ENCODE measurements at places on chromosomes 2 and 18.

DNA sequence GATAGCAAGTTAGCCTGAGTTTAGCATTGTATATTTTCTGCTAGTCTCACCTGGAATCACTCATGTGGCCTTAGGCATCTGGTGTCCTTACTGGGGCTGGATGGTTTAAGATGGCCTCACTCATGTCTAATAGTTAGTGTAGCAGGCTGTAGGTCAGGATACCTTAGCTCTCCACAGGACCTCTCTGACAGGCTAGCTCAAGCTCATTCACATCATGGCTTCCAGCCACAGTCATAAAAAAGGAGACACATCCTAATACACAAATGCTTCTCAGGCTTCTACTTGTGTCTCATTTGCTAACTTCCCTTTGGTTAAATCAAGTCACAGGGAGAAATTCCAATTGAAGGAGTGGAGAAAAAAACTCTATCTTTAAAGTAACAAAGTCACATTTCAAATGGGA lies 47.7 kb downstream of the MYO1B start:
- ATAC-seq = no peak

DNA sequence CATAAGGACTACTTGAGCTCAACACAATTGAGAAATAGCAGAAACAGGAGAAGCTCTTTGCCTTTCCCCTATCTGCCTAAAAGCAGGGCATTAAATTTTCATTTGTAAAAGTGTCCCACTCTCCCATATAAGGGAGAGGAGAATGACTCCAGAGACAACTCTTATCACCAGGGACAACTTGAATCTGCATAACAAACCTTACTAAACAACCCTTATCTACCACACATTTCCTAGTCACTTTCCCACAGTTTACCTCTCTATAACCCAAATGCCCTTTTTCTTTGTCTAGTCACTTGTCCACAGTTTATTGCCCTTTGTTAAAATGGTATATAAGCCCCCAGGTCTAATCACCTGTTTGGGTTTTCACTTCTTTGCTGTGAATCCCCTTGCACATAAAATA lies 37.5 kb upstream of the PPM1B start:
- ATAC-seq = no peak

DNA sequence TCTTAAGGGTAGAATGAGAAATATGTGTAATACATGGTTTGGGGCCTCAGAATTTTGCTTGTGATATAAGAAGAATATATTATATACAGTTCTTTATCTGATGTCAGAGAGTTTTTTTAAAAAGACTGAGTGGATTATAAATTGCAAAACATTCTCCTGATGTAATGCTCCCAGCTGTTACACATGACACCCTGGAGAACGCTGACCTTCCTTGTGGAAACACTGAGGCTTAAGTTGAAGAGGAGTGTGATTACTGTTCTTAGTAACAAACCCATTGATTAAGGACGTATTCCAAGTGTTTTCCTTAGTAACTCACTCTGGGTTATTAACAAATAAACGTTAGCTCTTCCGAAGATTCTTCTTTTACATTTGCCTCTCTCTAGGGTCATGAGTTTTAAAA lies 1069.3 kb upstream of the CNTNAP5 start:
- no peak for ATAC-seq

- peak; percentile 67 for ATAC-seq
Measured at GRCh38 chr2:44009136-44009735, 13.4 kb upstream of the LRPPRC start.

- peak; percentile 74 for ATAC-seq
Measured at GRCh38 chr2:164655750-164656149, 34.5 kb upstream of the GRB14 start.

DNA sequence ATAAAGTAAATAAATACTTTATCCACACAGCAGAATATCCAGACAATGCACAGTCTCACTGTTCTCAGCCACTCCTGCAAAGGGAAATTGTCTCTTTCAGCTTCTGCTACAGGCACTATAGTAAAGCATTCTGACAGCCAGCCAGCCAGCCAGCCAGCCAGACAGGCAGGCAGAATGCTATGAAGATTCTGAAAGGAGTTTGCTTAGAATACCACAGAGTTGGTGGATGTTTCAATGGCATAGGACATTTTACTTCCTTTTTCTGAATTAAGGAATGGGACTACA lies 116.1 kb upstream of the CYP26B1 start:
- peak; percentile 86 for ATAC-seq

DNA sequence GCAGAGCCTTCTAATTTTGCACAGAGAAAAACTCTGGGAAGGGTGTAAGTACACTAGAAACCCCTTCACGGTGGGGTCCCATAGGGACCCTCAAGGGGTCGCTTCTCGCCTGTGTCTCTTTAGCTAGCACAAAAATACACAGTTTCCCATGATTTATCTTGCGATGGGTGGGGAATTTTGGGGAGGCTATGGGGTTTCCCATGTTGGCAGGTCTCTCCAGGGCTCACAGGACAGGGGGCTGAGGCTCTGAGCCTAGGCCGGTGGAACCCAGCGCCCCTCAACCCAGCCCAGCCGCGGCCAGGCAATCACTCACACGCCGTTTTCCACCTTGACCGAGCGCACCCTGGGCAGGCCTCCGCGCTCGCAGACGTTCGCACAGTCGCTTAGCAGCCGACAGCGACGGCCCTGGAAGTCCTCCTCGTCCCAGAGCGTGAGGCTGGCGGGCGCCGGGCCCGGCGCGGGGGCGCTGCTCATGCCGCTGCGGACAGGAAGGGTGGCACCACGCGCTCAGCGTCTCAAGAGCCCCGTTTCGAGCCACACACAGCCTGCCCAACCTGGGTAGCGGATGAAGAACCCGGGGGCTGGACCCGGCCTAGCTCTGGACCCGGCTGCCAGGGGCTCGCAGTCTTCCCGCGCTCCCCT lies 398 bp downstream of the CRYBA2 start:
- no peak for ATAC-seq

DNA sequence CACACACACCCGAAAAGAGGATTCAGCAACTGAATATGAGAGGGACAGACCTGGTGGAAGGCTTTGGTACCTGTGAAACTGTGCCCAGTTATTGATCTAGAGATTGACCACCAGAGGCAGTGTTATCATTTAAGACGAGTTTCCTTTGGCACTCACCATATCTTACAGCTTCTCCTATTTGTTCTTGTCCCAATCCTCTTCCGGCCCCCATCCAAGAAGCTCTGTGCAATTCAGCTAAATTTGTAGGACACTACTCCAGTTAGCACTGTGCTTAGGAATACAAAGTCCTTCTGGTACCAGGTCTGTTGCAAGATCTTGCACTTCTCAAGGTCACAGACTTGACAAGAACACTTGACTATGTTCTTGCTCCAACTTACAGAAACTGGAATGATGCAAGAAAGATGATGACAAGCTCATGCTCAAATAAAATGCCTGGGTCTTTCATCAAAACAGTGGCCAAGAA lies 177.7 kb downstream of the TMEM247 start:
- ATAC-seq = peak; percentile 85

- no peak for ATAC-seq
Measured at GRCh38 chr2:159256159-159256558, 30.3 kb downstream of the WDSUB1 start.

DNA sequence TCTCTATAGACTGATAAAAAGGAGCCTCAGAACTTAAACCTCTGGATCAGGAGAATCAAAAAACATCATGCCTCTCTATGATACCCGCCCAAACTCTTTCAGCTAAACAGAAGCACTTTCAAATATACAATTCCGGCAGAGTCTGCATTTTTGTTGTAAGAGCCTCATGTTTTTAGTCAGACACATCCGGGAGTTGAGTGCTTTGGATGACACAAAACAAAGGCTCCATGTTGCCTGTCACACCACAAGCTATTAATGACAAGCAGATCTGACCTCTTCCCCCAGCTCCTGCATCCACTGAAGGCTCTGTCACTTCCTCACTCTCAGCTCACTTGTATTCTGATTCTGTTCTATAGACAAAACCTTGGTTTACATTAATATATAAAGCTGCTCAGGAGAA lies 33.2 kb downstream of the SLC38A11 start:
- no peak for ATAC-seq

DNA sequence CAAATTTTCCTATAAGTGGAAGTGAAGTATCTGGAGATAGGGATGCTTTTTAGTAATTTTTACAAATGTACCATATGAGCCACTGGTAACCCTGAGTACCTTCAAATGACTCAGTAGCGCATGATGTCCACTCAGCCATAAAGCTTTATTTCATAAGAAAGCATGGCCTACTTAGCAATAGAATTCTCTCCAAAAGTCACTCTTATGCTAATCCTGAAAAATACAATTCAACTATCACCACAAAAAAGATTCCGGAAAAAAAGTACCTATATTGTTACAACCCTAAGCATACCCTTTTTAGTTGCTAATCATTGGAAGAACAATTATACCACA lies 732.2 kb downstream of the SOCS6 start:
- ATAC-seq = no peak

- ATAC-seq = peak; percentile 43
Measured at GRCh38 chr2:33378556-33379210, 97.8 kb upstream of the RASGRP3 start.

DNA sequence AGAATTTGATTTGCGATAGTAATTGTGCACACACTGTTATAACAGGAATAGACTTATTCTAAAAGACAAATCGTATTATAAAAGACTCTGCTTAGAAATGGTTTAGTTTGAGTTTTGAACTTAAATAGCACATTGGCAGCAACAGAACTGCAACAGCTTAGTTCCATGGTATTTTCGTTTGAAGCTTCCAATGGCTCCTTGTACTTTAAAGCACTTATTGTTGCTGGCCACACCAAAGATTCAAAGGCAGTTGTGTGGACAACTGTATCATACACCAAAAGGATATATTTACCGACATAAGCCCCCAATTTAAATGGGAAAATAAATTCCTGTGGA lies 627 bp downstream of the WIPF1 start:
- peak; percentile 18 for ATAC-seq

GRCh38 chr2:176553685-176554100 lies 284.5 kb downstream of the MTX2 start:
- ATAC-seq = peak; percentile 94

DNA sequence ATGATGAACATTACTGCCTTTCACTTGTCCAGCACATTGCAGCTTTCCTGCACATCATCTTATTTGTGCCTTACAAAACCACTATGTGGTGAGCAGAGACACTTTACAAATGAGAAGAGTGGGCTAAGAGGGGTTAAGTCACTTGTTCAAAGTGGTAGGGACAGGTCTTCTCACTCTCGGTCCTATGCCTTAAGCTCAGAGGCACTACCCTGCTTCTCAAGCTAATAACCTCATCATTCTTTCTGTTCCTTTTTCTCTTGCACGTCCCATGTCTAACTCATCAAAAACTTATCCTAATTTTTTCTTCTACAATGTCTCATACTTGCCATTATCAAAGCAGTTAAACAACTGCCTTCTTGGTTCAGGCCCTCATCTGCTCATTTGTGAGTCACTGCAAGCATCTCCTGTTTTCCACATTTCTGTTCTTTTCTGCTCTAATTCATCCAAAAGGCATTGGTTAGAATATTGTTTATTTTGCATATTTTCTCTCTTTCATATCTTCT lies 21.9 kb upstream of the NCOA1 start:
- ATAC-seq = no peak

GRCh38 chr2:74843899-74844298 lies 10.0 kb downstream of the HK2 start:
- ATAC-seq = peak; percentile 3

GRCh38 chr18:77067291-77068061 lies 65.1 kb downstream of the MBP start:
- ATAC-seq = peak; percentile 88

DNA sequence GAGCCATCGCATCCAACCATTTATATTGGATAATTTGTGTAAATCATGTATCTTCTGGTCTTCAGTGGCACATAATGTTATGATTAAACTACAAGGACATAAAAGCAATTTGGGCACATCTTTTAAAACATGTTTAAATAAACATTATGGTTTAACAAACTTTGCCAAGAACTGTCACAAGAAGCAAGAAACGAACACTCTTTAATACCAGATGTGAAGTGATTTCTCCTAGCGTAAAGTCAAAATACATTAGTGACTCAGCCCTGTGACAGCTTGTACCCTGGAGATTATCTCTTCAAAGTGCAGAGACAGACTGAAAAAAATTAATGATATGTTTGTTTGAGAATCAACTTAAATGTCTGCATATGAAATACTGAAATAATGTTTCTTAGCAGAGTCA lies 39.9 kb downstream of the DSEL start:
- peak; percentile 80 for ATAC-seq

DNA sequence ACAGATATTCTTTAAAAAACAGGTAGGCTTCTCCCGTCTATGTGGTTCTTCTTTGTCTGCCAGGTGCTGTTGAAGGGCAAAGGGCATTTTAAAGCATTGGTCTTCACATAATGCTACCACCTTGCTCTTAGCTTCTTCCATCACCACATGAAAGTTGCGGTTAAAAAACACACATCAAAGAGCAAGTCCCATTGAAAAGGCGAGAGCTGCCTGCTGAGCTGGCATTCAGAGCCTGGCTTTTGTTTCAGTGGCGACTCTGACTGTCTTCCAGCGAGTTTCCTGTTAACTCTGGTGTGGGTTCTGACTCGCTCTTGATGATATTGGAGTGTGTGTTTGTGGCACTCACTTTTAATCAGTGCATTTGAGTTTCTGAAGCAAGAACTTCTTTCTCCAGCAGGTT lies 624.9 kb upstream of the FANCL start:
- no peak for ATAC-seq

DNA sequence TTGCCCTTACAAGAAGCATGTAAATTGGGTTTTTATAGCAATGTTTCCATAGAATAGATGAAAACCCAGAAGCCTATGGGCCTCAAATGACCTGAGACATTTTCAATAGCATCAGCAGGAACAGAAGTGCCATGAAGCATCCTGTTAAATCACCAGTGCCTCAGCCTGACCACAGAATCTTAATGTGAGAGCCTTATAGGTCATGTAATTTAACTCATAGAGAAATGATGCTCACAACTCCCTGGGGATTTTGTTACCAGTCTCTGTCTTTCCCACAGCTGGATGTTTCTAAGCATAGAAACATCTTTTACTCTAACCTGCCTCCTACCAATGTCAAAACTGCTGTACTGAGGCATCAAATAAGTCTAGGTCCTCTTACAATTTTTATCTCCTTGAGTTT lies 295.8 kb upstream of the ACVR2A start:
- ATAC-seq = no peak

GRCh38 chr2:7384773-7385349 lies 467.6 kb downstream of the RNF144A start:
- no peak for ATAC-seq

DNA sequence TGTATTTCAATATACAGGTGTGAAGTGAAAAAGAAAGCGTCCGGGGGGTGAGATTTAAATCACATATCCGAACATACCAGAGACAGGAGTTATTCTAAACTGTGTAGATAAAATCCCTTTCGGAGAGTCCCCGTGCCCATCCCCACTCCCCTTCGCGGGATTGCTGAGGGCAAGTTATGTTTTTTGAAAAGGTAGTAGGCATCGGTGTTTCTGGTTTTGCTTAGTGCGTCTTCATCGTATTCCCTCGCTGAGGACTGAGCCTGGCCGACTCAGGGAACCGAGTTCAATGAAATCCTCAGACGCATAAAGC lies 583.4 kb downstream of the ZEB2 start:
- ATAC-seq = no peak

DNA sequence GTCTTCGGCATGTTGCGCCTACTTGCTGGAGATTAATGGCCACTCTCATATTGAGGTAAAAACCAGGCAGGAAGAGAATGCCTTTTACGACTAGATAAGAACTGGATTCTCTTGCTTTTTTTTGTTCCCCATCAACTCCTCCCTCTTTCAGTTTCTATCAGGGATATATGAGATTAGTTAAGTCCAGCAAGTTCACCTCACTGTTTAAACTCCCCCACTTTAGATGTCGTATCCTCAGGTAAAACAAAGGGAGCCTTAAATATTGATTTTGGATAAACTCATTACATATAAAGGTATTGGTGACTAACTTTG lies 98.4 kb downstream of the PLEKHM3 start:
- no peak for ATAC-seq

Measured in SK-N-SH treated with all-trans-retinoic acid at 6 μM for 48 hours (cell line).